Naive B cell (primary cell): ENCODE measurements at places on chromosomes 5 and 9. TPM values are rescaled to one million over a fixed set of nuclear protein-coding genes. Genes with fewer than 3 reads are reported as not detected.

DNA sequence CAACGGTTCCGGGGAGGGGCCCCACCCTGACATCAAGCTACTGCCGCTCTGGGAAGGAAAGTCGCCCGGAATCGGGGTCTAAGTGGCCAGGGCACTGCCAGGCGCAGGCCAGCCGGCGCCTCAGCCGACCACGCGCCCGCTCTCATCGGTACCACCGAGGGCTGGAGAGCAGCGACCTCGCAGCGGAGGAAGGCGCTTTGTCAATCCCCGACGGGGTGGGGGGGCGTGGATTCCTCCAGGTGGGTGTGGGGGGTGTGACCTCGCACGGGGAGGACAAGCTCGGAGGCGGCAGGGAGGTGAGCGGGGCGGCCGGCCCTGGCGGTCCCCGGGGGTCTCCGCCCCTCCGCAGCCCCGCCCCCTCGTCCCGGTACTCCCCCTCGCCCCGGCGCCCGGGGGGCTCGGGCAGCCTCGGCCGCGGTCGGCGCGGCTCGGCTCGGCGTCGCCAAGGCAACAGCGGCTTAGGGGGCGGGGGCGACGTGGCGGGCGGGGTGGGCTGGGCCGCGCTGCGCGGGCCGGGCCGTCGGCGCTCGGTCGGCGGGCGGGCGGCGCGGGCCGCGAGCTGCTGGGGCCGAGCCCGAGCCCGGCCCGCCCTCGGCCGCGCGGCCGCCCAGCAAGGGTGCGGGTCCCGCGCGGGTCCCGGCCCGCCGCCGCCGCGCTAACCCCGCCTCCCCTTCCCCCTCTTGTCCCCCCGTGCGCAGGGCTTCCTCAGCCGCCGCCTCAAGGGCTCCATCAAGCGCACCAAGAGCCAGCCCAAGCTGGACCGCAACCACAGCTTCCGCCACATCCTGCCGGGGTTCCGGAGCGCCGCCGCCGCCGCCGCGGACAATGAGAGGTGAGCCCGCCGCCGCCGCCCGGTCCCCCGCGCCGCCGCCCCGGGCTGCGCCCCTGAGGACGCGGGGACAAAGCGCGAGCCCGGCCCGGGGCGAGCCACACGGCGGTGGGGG is 47.5 kb downstream of the DAB2IP start:
- H3K36me3 ChIP-seq = no peaks in the 10 kb centered on the region
- H3K27ac ChIP-seq = no peak overlapping the region
- peaks cover 15% of the 10 kb centered on the region for H3K4me1 ChIP-seq
- H3K4me3 ChIP-seq = peak overlapping the region; percentile 70
- H3K27me3 ChIP-seq = peaks cover 72% of the 10 kb centered on the region

DNA sequence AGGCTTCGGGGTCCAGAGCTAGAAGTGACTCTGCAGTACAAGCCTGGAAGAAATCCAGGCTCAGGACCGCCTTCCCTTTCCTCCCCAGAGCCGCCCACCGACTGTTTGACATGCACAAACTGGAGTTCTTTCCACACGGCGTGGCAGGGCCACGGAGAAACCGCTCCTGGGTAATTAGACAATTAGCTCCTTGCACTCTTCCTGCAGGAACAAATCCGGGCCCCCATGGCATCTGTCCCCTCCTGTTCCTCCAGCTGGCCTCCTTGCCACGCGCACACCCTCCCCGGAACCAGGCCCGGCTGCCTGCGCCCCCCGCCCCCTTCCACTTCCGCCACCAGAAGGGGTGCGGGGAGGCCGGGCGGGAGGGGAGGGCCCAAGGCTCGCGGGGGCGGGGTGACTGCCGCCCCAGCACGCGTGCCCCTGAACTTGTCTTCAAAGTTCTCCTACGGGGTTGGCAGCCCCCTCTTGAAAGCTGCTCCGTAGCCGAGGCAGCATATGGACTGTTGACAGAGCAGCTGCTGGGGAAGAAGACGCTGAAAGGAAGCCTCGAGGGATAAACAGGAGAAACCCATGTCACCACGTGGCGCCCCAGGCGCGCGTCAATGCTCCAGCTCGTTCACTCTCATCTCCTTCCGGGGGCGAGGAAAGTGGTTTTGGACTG is 74.3 kb downstream of the SEC61B start:
- no peaks in the 10 kb centered on the region for H3K4me1 ChIP-seq
- H3K36me3 ChIP-seq = no peaks in the 10 kb centered on the region
- H3K4me3 ChIP-seq = peak overlapping the region; percentile 60
- DNase-seq = peak; percentile 72
- peaks cover 9% of the 10 kb centered on the region for H3K27me3 ChIP-seq

DNA sequence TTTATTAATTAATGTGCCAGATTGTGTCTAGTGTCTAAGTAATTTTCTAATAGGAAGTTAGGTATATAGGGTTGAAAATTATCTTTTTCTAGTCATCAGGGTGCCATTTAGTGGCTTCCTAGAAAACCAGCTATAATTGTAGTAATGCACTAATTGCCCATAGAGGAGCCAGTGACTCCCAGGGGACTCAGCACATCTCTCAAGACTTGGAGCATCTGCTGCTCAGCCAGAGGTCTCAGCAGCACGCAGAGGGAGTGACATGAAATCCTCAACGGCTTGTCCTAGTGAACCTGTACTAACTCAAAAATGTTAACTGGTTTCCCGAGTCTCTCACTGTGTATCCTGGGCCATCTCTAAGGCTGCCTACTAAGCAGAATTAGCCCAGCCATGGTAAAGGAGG is 78.2 kb upstream of the MAN2A1 start:
- DNase-seq = no peak
- H3K4me1 ChIP-seq = no peaks in the 10 kb centered on the region
- no peaks in the 10 kb centered on the region for H3K36me3 ChIP-seq
- H3K27me3 ChIP-seq = no peaks in the 10 kb centered on the region

DNA sequence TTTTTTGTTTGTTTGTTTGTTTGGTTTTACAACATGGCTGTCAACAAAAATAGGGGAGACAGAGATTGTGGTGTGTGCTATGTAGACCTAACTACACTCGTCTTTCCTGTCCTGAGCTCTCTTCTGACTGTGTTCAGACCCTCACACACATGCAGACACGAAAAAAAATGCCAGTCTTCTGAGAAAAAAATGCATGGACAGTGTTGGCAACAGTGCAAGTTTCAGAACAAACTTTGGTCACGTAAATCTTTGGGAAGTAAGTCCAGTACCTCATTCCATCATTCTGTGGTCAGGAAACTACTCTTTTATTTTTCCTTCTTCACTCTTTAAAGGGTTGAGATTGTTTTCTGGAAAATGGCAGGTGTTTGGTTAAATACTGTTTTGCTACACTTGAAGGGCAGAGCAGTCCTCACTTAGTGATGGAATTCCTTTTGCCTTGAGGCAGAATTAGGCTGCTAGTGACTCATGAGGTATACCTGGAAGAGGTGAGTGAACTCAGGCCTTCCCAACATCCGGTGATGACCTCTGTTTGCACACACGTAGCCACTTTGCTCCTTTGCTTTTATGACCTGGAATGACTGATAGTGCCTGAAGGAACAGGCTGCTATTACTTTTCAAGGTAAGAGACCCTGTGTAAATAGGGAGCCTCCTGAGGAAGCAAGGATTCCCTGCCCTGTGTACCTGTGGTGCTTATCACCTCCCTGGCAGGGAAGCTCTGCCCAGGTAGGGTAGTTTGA is 81.6 kb upstream of the TNFAIP8 start:
- H3K36me3 ChIP-seq = peaks cover 2% of the 10 kb centered on the region
- H3K27me3 ChIP-seq = no peaks in the 10 kb centered on the region
- DNase-seq = no peak

GRCh38 chr5:6638236-6638635 is 5.0 kb downstream of the SRD5A1 start:
- peaks cover 5% of the 10 kb centered on the region for H3K4me1 ChIP-seq
- no peaks in the 10 kb centered on the region for H3K36me3 ChIP-seq
- H3K4me3 ChIP-seq = no peak overlapping the region
- no peaks in the 10 kb centered on the region for H3K27me3 ChIP-seq
- no peak for DNase-seq

DNA sequence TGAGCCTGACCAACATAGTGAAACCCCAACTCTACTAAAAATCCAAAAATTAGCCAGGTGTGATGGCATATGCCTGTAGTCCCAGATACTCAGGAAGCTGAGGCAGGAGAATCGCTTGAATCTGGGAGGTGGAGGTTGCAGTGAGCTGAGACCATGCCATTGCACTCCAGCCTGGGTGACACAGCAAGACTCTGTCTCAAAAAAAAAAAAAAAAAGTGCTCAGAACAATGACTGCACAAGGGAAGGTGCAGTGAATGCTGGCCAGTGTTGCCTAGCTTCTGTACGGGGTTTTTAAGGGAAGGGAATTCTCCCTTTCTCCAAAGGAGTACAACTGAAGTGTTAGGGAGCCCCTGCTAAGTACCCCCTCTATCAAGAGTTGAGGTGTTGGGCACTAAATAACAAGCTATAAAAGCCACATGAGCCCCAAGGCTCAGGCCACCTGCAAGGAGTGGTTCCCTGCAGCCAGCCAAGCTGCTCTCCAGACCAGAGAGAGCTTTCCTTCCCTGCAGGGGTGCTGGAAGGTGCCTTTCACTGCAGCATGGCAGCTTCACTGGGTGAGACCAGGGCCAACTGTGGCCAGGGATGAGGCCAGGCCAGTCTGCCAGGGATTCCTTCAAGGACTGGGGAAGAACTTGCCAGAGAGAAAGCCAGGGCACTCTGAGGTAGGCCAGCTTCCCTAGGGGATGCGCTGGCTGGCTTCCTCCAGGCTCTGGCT is 14.8 kb downstream of the GADD45G start:
- H3K4me3 ChIP-seq = no peak overlapping the region
- H3K27ac ChIP-seq = no peak overlapping the region
- no peak for DNase-seq

DNA sequence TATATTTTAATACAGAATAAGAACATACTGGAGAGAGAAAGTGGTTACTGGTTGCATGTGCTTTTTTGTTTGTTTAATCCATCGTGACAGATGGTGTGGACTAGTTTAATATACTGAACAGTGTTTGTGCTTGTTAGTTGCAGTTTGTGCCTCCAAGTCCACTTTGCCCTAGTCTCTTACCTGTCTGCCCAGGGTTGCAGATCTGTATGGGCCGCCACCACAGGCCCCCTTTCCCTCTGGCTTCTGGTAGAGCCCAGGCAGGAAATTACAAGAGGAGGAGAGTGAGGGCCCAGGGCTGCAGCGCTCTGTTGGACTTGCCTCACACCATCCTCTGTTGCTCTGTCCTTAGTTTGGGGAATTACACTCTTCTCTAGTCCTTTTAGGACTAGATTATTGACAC is 166.4 kb downstream of the KDM4C start:
- H3K36me3 ChIP-seq = peaks cover 33% of the 10 kb centered on the region
- peaks cover 52% of the 10 kb centered on the region for H3K4me1 ChIP-seq
- no peaks in the 10 kb centered on the region for H3K27me3 ChIP-seq
- no peak overlapping the region for H3K27ac ChIP-seq
- no peak for DNase-seq

DNA sequence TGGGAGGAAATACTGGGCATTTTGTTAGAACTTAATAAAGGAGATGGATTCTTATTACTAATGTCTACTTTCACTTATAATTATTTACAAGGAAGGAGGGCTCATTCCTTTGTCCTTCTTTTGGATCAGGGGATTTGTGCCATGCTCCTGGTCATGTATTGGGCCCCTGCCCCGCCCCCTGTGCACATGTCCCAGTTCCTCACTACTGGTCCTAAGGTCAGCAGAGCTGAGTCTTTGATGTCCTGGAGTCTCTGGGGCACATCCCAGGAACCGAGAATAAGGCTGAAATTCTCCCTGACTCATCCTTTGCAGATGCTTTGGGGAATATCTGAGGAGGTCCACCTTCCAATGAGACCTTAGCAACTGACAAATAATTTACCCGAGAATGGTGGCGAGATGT is 19.6 kb upstream of the TIFAB start:
- no peak overlapping the region for H3K4me3 ChIP-seq
- no peak overlapping the region for H3K27ac ChIP-seq
- DNase-seq = no peak
- H3K4me1 ChIP-seq = no peaks in the 10 kb centered on the region

TMC1 gene
- not detected for polyA plus RNA-seq

ANKRD18A gene
- not detected for polyA plus RNA-seq

TMEM141 gene
- polyA plus RNA-seq = 43.4 TPM
